ENCODE measurements at places on chromosomes 7 and 10.
A peak's percentile ranks its signal among the peaks of the same experiment; 100 is the strongest.

GRCh38 chr10:48205918-48206317 is 68.6 kb downstream of the FRMPD2 start:
- DNase-seq = no peak

GRCh38 chr10:108582888-108583287 is 1340.4 kb downstream of the XPNPEP1 start:
- DNase-seq = no peak

GRCh38 chr7:28155019-28155660 is 25.5 kb downstream of the JAZF1 start:
- no peak for DNase-seq

- DNase-seq = no peak
Observed at GRCh38 chr10:60114765-60115586, 208.6 kb upstream of the CCDC6 start.

DNA sequence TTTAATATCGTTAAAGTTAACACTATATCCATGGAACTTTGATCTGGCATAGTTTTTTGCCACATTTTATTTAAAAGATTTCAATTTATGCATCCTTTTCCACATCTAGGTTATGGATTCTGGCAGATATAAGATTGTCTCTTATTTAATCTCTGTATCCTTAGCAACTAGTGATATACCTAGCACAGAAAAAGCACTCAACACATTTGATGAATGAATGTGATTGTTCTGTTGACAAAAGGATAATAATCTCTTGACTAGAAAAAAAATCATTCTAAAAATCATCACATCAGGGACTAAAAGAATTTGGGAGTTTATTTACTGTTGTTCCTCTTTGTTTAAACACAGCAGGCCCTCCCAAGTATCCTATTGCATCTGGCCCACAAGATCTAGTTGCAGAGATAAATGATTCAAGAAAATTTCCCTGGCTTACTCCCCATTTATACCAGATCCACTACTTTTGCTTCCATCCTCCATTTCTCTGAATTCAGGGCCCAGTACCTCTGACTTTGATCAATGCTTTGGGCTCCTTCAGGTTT is 84.0 kb upstream of the C1GALT1 start:
- DNase-seq = no peak

GRCh38 chr10:63520500-63521415 is at the start of gene REEP3:
REEP3 (plus strand) TSS chr10:63521401; CDS start chr10:63521546, 145 bp downstream.
- peak; percentile 12 for DNase-seq

DNA sequence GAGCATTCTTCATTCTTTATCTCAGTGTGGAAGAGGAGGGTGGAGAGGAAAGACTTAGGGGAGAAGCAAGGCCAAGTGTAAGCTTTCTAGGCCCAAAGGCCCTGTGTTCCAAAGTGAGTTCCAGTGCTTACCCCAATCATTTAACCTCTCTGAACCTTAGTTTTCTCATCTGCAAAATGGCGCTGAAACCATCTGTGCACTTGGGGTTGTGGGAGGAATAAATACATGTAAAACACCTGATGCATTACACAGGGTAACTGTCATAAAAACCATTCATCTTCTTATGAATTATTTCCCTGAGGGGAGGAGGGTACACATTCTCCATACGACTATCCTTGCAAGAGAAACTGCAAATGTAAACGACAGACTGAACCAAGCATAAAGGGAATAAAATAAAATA is 19.0 kb downstream of the PIK3AP1 start:
- DNase-seq = no peak

GRCh38 chr10:121536310-121536913 is 61.8 kb downstream of the FGFR2 start:
- DNase-seq = no peak

- DNase-seq = no peak
Observed at GRCh38 chr10:3293581-3294431, 121.2 kb upstream of the PITRM1 start.

DNA sequence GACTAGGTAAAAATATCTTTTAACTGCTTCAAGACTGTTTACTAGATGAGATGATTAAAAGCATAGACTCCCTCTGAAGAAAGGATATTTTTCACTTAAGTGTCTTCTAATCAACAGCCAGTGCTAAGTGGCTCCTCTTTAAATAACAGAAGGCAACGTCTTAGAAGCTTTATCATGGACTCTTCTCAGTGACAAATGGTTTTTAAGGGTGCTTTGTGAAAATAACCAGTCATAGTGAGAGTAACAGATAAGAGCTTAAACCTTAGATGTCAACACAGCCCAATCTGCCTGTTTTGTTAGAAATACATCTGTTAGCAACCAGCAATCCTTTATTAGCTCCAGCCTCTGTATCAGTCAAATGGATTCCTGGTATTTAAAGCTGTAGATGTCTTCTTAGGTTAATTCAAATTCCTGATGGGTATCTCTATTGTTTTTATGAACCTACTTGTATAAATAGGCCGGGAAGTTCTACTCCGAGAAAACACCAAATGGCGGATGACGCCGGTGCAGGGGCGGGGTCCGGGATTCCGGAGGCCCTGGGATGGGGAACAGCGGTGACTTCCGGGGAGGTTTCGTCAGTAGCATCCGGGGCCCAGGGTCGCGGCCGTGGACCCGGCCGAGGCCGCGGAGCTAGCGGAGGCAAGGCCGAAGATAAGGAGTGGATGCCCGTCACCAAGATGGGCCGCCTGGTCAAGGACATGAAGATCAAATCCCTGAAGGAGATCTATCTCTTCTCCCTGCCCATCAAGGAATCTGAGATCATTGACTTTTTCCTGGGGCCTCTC is 285.4 kb downstream of the GPR37 start:
- DNase-seq = no peak

GRCh38 chr10:123683459-123683858 is 17.3 kb downstream of the GPR26 start:
- no peak for DNase-seq

- no peak for DNase-seq
Observed at GRCh38 chr10:72899545-72899944, 6.0 kb downstream of the OIT3 start.

- DNase-seq = no peak
Observed at GRCh38 chr7:20542594-20542993, 72.9 kb upstream of the ABCB5 start.

DNA sequence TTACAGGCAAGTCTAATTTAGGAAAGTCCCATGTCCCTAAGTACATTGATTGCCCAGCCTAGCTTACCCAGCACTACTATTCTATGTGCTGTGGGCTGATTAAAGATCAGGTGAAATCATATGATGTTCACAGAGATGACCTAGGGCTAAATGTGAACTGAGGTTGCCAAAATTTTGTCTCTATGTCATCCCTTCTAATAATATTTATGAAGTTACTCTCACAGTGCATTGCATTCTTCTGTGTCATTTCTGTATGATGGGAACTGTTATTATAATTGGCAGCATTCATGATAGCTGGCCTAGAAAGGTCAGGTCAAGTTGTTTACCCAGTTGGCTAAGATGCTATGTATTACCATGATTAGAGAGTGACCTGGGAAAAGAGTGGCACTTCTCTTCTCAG is 2.8 kb upstream of the PDK4 start:
- no peak for DNase-seq

GRCh38 chr7:9889554-9889953 is 1084.1 kb upstream of the PHF14 start:
- DNase-seq = no peak

DNA sequence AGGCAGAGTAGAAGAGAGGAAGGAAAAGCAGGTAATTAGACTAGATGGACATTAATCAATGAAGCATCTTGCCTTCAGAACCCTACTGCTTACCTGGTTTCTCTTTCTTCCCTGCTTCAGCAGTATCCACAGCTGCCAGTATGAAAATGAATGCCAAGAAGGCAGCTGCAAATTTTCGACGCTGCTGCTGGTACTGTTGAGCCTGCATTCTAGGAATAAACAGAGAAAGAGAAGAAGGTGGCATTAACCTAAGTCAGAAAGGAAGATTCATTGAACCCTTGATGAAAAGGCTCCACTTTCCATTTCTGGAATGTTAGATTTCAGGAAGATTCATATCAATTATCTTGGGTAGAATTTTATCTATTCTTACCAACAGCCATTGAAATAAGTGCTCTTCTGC is 88.8 kb downstream of the PTN start:
- DNase-seq = no peak

- no peak for DNase-seq
Observed at GRCh38 chr7:13988731-13989125, 738 bp downstream of the ETV1 start.

- no peak for DNase-seq
Observed at GRCh38 chr7:99116144-99116543, 27.8 kb downstream of the SMURF1 start.

DNA sequence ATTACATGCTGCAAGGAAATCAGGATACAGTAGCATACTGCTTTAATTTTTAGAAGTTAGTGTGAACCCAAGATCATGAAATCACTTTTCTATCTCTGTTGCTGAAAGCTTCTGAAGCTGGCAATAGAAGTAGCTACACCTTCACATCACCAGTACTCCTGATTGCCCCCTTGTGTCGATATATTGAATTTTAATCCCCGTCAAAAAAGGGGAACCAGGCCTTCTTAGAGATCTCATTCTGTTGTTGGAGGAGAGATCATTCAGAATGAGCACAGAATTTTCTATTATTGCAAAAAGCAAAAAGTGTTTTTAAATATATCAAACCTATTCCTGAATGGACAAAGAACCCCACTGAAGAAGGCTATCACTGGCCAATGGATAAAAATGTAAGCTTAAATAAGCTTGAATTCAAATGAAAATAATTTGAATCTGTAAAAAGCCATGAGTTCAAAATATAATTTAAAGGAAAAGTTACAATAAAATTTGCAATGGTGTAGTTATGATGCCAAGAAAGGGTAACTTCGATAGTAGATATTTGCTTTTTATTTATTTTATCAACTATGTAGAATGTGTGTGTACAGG is 39.7 kb upstream of the TEX47 start:
- no peak for DNase-seq

GRCh38 chr7:120864141-120864900 is 6.4 kb upstream of the TSPAN12 start:
- DNase-seq = no peak

GRCh38 chr10:16386855-16387254 is 50.0 kb upstream of the PTER start:
- DNase-seq = no peak

GRCh38 chr7:103795107-103795506 is 194.4 kb downstream of the RELN start:
- no peak for DNase-seq

- DNase-seq = no peak
Observed at GRCh38 chr7:84060760-84061261, 133.8 kb downstream of the SEMA3A start.

DNA sequence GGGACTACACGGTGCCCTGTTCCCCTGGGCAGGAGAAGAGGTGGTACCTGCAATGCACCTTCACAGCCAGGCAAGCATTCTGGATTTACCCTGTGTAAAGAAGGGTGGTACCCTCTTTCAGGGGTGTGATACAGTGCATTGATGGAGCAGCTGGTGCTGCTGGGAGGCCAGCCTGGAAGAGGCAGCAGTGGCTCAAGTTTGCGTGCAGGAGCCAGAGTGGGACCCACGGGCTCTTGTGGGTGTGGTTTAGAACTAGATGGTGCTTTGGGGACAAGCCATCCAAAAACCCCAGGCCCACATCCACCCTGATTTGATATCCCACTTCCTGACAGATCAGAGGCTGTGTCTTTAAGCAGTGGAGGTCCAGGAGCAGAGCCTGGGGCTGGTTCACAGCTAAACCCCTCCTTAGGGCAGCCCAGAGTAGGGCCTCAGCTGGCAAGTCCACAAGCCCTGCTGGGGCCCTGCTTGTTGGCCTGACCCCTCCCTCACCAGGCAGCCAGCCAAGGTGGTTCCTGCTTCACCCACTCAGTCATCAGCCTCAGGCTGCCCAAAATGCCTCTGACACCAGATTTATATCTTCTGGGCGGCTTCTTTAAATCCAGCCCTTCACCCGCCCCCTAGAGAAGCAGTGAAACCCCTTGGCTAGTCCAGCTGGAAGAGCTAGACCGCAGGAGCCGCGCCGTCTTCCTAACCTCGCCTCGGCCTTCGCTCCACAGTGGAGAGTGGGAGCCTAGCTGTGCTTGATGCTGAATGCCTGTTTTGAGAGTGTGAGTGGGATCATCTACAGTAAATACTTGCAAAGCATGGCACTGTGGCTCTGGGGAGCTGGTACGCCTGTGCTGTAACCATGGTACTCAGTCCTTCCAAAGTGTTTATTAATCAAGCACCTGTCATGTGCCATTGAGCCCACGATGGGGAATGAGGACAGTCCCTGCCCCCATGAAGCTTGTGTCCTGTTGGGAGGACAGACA is 1.4 kb upstream of the ASIC3 start:
- no peak for DNase-seq

GRCh38 chr10:27360581-27361172 is 120.1 kb upstream of the ACBD5 start:
- DNase-seq = peak; percentile 82

DNA sequence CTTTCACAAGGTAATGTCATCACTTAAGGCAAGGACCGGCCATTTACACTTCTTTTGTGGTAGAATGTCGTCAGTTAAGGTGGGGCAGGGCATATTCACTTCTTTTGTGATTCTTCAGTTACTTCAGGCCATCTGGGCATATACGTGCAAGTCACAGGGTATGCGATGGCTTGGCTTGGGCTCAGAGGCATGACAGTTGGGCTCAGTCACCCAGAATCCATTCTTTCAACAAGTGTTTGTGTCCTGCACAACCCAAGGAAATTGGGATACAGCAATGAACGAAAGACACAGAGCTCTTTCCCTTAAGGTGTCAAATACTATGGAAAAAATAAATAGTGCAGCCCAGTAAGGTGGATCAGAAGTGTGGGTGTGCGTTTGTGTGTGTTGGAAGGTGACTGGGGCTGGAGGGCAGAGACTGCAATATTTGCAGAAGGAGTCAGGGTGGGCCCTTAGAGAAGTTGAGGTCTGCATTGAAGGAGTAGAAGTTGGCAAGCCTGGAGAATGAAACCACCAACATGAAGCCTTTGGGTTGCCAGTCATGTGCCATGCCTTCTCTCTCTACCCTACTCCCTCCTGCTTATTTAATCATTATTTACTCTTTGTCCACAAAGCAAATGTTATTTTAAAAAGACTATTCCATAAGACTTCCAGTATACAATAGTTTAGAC is 222.8 kb upstream of the PRKCQ start:
- no peak for DNase-seq

DNA sequence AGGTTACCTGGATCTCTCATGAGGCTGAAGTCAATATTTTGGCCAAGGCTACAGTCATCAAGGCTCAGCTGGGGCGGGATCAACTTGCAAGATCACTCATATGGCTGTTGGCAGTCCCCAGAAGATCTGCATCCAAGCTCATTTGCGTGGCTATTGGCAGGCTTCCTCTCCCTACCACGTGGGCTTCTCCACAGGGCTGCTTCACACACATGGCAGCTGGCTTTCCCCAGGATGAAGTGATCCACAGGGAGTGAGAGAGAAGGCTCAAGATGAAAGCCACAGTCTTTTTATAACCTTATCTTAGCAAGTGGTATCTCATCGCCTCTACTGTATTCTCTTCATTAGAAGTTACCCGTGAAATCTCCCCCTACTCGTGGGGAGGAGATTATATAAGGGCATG is 167.4 kb downstream of the TMEM26 start:
- DNase-seq = no peak

DNA sequence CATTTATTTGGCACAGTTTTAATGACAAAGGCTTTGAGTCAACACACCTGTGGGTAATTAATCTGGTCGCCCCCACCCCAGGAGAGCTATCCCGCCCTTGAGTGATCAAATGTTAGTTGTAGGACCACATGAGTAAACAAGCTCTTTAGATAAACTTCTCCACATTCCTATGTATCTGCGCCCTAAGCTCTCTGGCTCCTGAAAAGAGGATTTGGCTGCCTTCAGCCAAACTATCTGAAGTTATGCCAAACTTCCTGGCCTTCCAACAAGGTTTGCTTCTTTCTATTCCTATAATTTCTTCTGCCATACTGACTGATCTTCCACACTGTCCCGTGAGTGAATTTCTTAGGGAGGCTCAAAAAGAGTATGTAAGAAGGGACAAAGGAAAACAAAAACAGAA is 134.2 kb downstream of the RALA start:
- no peak for DNase-seq

GRCh38 chr10:132265890-132266496 is 41.8 kb downstream of the STK32C start:
- no peak for DNase-seq

Measured in activated CD4-positive, alpha-beta T cell treated with anti-CD3 and anti-CD28 coated beads, Interleukin-2, amount 50 U/mL, for 4 hours (primary cell).